ENCODE measurements at places on chromosomes 13 and 19. TPM values are rescaled to one million over a fixed set of nuclear protein-coding genes. Genes with fewer than 3 reads are reported as not detected.

Gene WTIP
- 18.1 TPM for total RNA-seq

Gene RPL18
- 1,987 TPM for total RNA-seq

Gene CYP4F3
- 0.14 TPM for total RNA-seq

Gene FUT3
- 0.48 TPM for total RNA-seq

GRCh38 chr13:35716729-35717128 lies 240.2 kb upstream of the MAB21L1 start:
- no peaks in the 10 kb centered on the region for H3K27me3 ChIP-seq
- DNase-seq: no peak
- H3K4me3 ChIP-seq: no peak overlapping the region
- H3K36me3 ChIP-seq: no peaks in the 10 kb centered on the region
- no peak overlapping the region for H3K27ac ChIP-seq

DNA sequence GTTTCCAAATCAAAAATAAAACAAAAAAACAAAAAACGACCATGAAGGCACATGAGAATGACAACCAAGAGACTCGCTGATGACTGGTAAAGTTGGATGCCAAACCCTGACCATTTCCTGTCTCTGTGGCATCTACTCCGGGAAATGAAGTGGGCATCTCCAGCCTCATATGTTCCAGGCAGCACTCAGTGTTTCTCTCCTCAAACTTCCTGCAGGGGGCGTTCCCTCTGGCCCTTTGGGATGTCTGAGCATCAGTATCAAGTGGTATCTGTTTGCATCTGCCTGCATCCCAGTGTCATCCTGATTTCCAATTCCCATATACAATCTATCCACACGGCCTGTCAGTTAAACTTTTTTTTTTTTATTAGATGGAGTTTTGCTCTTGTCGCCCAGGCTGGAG lies 9.8 kb upstream of the SIGLEC12 start:
- no peak overlapping the region for H3K27ac ChIP-seq
- H3K27me3 ChIP-seq: peaks cover 27% of the 10 kb centered on the region
- no peaks in the 10 kb centered on the region for H3K36me3 ChIP-seq
- peak; percentile 72 for DNase-seq
- H3K4me1 ChIP-seq: no peaks in the 10 kb centered on the region
- no peak overlapping the region for H3K4me3 ChIP-seq

GRCh38 chr19:57651654-57651996 lies 17.1 kb upstream of the ZSCAN4 start:
- H3K27me3 ChIP-seq: peaks cover 39% of the 10 kb centered on the region
- no peak for DNase-seq
- peak overlapping the region; percentile 59 for H3K4me3 ChIP-seq
- H3K27ac ChIP-seq: peak overlapping the region; percentile 61

DNA sequence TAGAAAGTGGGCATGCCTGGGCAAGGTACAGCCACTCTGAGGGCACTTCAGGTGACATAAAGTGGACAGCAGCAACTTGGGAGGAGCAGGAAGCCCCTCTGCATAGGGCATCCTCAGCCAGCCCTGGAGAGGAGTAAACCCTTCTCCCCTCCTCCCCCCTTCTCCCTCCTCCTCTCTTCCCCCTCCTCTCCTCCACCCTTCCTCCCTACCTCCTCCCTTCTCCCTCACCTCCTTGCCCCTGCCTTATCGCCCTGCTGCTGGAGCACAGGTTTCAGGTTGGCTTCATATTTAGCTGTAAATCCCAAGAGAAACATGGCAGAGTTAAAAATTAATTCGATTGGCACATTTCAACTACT lies 30.5 kb upstream of the ATP12A start:
- no peak for DNase-seq
- no peak overlapping the region for H3K27ac ChIP-seq
- peaks cover 15% of the 10 kb centered on the region for H3K4me1 ChIP-seq
- no peaks in the 10 kb centered on the region for H3K27me3 ChIP-seq

GRCh38 chr13:92317066-92317465 lies 909.5 kb upstream of the GPC6 start:
- no peak for DNase-seq
- H3K4me1 ChIP-seq: no peaks in the 10 kb centered on the region
- no peak overlapping the region for H3K27ac ChIP-seq
- no peak overlapping the region for H3K4me3 ChIP-seq

DNA sequence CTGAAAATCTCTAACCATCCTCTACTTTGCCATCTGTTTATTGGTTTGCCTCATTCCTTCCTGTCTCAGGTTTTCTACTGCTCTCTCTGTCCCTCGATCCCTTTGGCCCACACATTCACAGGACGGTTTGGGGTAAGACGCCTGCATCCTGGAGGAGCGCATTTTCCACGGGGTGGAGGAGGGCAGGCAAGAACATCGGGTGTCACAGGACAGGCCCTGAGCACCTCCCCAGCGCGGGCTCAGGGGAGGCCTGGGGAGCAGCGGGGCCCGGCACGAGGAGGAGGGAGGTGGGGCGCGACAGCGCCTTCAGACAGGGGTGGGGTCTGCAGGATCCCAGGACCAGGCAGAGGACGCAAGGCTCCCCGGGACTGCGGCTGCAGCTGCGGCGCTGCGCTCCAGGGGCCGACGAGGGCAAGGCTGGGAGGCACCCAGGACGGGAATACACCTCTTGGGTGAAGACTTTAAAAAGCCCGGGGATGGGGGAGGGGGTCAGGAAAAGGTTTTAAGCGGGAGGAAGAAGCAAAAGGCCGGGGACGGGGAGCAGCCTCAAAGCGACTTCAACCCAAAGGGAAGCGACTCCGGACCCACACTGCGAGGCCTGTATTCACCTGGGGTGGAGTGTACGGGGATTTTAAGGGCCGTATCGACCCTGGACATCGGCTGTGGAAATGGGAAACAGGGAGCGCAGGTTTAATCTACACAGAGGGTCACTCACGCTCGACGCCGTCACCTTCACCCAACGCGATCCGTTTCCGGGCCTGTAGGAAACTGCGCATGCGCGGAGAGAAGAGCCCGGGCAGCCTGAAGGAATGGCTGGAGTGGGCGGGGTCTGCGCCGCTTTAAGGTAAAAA lies at the start of gene ZNF415:
ZNF415 (minus strand) TSS at position 770 of the 851 bp plus-strand sequence. CDS start 10,234 bp downstream, outside the sequence.
- peaks cover 11% of the 10 kb centered on the region for H3K27me3 ChIP-seq
- H3K4me3 ChIP-seq: peak within 1 kb of the TSS; percentile 74
- peaks cover 3% of the 10 kb centered on the region for H3K36me3 ChIP-seq
- peaks cover 26% of the 10 kb centered on the region for H3K4me1 ChIP-seq
- no peak within 1 kb of the TSS for H3K27ac ChIP-seq
- peak; percentile 91 for DNase-seq

DNA sequence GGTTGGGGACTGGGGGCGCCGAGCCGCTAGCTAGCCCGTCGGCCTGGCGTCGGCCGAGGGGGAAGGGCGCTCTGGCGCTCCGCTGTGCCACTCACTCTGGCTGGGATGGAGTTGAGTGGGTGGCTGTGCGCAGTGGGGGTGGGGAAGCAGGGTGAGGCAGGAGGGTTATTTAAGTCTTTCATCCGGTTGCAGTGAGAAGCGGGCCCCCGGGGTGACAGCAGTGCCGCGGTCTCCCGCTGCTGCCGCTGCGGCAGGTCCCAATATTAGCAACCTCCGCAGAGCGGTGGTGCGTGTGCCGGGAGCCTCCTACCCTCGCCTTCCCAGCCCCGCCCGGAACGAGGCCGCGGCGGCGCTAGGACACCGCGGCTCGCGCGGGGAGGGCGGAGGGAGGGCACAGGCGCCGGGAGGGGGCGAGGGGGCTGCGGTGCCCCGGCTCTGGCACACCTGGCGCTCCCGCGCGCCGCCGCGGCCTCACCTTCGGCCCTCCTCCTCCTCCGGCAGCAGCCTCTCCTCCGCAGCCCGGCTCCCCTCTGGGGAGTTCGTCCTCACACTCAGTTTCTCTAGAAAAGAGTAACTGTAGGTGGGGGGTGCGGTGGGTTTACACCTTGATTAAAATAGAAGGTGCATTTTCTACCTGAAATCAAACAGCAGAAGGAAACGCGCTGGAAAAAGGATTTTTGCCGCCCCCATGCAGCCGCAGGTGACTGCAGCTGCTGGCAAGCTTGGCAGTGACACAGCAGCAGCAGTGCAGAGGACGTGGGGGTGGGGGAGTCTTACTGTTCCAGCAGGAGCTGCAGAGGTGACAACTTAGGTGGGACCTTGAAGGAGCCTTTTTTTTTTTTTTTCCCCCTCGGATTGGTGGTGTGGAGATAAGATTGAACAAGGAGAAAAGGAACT lies 4.5 kb downstream of the FGF9 start:
- H3K27me3 ChIP-seq: peaks cover 79% of the 10 kb centered on the region
- peaks cover 34% of the 10 kb centered on the region for H3K4me1 ChIP-seq
- H3K27ac ChIP-seq: no peak overlapping the region
- H3K36me3 ChIP-seq: no peaks in the 10 kb centered on the region
- H3K4me3 ChIP-seq: peak overlapping the region; percentile 74

Measured in WTC11 (cell line).